EH (cell line): ENCODE measurements at places on chromosomes 1 and 21.
A peak's percentile ranks its signal among the peaks of the same experiment; 100 is the strongest.

DNA sequence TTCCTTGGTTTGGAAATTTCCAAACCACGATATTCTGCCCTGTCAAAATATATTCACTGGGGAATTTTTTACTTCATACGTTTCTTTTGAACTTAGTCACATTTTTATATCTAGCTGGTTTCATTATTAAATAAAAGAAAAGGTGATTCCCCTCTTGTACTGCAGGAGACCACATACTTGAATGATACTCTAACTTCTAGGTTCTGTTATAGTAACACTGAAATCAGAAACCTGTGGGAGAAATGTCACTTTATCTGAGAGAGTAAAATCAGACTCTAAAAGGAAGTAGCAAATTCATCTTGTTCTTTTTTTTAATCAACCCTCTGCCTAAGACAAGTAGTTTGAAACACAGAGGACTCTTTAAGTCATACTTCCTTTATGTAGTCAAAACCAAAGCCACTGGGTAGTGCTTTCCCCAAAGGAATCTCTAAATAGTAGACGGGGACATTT, 34.4 kb downstream of the MRPL39 start:
- DNase-seq = no peak

DNA sequence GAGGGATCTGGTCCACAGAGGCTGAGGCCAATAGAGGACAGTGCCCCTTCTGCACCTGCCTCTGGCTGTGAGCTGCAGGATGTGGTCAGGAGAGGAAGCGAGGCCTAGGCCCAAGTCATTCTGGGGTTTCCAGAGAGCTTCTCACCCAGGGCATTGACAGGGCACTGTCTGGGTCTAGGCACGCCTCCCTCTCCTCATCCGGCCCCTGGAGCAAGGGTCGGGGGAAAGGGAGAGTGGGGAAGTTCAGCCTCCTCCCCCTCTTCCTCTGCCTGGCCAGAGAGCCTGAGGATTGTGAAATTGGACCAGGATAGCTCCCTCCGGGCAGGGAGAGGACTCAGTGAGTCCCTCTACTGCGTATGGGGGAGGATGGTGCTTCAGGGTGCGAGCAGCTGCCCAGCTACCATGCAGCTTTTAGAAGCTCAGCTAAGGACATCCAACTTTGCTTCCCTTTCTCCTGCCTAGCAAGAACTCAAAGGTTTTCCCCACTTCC, 6.3 kb upstream of the INAVA start:
- no peak for DNase-seq

DNA sequence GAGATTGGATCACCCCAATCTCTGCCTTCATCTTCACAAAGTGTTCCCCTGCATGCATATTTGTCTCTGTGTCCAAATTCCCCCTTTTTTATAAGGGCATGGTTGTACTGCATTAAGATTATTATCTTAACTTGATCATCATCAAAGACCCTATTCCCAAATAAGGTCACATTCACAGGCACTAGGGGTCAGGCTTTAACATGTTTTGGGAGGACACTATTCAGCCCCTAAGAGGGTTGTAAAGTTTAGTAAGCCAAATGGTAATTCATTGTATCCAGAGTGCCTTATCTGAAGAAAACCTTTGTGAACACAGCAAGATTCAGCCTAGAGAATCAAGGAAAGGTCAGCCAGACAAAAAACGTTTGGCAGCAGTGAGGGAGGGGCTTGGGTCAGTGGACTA, 317.6 kb upstream of the PLD5 start:
- no peak for DNase-seq

GRCh38 chr1:167499106-167499505, 19.2 kb downstream of the CD247 start:
- DNase-seq = no peak

- DNase-seq = no peak
These were observed 118.3 kb downstream of the NUF2 start for GRCh38 chr1:163440090-163440489.

GRCh38 chr1:15328351-15329103, 81.2 kb upstream of the EFHD2 start:
- peak; percentile 65 for DNase-seq

GRCh38 chr1:41931578-41931977, 12.9 kb upstream of the HIVEP3 start:
- DNase-seq = no peak

DNA sequence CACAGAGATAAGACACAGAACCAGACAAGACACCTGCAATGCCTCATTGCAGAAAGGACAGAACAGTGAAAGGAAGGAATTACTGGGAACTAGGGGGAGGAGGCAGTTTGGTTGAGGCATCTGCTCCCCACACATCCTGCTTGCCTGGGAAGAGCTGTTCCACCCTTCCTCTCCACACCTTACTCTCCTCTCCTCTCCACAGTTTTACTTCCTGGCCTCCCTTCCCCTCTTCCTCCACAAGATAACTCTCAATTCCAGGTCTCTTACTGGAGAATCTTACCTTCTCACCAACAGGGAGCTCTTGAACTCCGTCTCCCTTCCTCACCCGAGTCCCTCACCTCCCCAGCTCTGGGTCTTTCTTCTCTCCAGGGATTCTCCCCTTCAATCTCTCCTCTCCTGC, 2.1 kb downstream of the ELOVL1 start:
- DNase-seq = no peak

DNA sequence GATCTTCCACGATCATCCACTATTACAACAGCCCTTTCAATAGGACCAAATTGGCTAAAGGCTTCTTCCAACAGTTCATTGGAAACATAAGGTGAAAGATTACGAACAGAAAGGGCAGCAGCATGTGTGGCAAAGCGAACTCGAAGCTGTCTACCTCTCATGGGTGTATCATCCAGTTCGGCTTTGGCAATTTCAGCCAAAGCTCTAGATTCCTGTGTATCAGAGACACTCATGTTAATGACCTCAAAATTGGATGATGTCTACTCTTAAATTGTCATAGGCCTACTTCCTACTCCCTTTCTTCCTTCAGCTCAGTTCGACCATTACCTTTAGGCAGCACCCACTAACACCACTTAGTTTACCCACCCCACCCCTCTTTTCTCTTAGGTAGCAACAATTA, 2.2 kb downstream of the SFPQ start:
- DNase-seq = no peak

DNA sequence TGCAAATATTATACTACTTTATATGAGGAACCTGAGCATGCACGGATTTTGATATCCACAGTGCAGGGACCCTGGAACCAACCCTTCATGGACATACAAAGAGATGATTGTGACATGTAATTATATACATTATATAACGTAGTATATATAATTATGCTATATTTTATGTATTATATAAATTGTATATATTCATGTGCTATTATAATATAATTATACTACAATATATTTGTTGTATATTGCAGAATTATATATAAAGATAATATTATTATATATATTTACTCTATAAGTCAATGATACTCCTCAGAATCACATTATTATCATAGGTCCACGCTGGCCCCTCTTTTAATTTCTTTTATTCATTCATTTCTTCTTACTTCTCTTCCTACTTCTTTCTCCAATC, 70.9 kb downstream of the TNFSF18 start:
- DNase-seq = no peak

DNA sequence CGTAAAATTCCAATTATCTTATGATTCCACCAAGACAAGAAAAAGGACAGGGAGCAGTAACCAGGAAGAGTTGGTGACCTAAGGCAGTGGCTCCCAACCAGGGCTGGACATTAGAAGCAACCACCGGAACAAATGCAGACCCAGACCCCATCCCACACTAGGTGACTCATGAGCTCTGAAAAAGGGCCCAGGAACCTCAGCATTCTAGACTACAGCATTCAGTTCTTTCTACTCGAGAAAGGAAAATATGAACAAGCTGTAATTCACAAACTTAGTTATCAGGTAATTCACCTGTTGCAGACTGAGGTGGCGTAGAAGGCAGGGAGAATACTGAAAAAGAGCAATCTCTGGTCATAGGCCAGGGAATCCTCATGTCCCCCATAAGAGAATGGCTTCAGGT, 138.4 kb upstream of the KRTAP19-8 start:
- DNase-seq = no peak

DNA sequence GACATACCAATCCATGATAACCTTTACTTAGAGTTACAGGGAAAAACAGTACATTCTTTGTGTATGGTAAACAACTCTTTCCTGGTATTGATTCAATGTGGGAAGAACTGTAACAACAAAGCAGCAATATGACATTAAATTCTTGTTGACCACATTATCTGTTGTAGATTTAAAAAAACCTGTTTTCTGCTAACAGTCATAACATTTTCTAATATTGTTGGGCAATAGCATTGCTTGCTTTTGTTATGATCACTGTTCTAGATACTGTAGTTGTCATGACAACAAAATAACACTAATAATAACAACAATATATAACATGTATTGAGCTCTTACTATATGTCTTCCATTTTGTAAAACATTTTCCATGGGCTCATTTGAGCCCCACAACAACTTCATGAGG, 54.2 kb downstream of the PDE4B start:
- no peak for DNase-seq

DNA sequence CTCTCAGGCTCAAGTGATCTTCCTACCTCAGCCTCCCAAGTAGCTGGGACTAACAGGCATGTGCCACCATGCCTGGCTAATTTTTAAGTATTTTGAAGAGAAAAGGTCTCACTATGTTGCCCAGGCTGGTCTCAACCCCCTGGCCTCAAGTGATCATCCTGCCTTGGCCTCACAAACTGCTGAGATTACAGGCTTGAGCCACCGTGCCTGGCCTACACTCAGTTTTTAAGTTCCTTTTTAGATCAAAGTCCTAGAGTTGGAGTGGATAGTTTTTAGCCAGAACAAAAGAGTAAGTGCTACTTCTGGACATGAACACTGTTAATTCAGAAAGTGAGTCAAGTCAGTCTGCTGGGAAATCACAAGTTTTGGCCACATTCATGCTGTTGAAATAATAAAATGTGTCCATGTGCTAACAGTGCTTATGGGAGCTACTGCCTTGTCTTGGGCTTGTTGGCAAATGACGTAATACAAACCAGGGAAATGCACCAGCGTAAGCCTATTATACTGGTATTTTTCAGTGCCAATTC, 84.2 kb downstream of the NDUFS5 start:
- DNase-seq = peak; percentile 76

DNA sequence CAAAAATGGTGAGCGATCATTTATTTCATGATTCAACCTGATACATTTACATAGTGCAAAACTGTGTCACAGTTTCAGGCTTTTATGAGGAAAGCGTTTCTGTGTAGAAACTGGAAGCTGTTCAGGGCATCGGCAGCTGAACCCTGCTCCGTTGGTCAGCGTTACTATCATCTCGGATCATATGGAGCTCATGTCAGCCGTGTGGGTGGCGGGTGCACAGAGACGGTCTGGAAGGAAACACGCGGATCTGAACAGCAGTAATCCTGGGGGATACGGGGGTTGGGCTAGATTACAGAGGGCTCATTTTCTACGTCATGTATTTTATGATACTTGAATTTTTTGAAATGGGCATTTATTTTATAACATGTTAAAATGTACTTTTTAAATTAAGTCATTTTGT, 15.1 kb downstream of the C1orf174 start:
- no peak for DNase-seq

DNA sequence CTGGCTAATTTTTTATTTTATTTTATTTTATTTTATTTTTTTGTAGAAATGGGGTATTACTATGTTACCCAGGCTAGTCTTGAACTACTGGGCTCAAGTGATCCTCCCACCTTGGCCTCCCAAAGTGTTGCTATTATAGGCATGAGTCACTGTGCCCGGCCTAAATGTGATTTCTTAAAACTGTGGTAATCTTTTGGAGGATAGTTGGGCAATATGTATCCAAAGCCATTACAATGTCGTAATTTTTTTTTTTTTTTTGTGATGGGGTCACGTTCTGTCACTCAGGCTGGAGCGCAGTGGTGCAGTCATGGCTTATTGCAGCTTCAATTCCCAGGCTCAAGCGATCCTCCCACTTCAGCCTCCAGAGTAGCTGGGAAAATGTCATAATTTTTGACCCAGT, 14.2 kb downstream of the ETV3L start:
- DNase-seq = peak; percentile 33
